ENCODE measurements at places on chromosomes 12 and 14.
A peak's percentile ranks its signal among the peaks of the same experiment; 100 is the strongest.

- DNase-seq = no peak
Measured at GRCh38 chr12:60169904-60170303, 574.1 kb downstream of the SLC16A7 start.

DNA sequence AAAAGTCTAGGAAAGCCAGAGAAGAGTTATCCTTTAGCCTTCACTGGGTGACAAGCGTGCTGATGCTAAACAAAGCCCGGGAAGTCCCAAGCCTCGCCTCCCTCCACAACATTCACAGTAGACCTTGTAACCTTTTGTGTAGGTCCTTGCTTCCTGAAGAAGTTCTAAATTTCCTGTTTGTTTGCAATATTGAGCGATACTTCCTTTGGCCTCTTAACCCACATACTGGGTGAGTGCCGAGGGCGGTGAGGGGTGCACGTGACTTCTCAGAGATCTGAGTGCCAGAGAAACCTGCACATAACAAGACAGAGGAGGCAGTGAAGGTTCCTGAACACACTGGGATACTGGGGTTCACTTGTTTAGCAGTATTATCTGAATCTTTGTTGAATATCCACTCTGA is 134.3 kb downstream of the PLXNC1 start:
- DNase-seq = no peak

DNA sequence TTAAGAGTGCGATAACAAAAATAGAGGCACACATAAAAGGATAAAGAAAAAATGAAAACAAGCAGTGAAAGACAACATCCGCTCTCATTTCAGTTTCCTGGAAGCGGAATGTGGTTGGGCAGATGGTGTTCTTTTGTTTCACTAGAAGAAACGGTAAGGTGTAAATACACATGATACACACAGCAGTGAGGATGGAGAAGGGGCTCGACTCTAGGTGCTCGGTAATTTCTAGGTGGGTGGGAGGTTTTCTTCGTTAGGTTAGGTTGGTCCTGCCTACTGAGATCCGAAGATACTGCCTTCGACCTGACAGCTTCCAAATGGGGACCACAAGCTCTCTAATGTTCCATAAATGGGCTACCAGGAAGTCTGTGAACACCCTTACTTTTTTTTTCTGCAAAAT is 1082.5 kb downstream of the BCL11B start:
- no peak for DNase-seq

DNA sequence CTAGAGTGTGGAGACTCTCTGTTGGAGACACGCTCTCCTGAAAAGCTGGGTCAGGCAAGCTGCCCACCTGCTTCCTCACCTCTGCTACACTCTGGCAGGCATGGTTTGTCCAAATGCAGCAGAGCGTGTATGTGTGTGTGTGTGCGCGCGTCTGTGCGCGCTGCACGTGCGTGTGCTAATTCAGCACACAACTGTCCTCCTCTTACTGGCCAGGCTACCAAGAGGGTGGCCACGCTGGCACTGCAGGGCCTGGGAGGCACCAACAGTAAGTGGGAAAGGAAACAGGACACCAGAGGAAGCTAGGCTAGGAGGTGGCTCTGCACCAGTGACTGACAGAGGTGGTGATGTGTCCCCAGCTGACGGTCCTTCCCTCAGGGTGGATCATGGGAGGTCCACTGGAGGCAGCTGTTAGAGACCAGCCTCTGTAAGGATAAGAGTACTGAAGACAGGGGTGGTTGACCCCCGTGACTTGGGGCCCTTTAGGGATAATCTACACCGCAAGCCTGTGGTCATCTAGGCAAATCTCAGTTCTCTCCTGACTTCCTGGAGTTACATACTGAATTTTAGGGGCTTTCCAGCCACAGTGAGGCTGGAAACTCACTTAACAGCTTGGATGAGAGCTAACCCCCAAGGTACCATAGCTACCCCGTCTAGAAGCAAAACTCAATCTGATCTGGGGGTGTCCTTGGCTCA is 15.6 kb upstream of the TFCP2 start:
- no peak for DNase-seq

DNA sequence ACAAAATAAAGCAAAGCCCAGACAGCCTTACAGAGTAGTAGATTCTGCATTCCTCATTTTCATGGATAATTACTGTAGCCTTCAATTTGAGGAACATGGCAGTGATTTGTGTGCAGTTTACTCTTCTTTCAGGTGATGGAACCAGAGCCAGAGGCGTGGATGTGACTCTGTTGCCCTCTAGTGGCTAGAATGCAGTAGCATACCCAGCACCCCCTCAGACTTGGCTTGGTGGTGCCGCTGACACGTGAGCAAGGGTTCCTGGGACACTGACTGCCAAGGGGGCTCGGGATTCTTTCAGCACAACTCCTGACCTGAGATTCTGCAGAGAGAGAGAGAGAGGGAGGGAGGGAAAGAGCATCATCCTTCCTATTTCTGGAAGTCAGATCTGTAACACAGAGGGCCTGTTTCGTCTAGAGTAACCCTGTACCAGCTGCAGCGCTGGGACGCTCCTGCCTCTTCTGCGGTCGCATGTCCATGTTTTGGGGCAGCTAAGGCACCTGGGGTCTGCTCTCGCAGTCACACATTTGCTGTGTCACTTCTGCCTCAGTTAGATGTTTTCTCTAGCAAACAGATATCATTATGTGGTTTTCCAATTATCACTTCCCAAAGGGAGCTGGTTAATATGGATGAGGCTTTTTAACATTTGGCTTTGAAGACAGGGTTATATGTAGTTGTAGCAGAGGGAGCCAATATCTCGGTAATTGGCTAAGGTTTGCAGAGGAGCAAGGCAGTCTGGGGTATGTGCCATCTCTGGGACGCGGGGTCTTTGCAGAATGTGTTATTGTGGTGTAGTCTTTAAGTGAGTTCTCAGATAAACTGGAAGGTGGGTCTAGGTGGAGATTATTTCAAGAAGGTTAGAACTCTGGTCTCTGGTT is 428.1 kb downstream of the NRXN3 start:
- peak; percentile 68 for DNase-seq

DNA sequence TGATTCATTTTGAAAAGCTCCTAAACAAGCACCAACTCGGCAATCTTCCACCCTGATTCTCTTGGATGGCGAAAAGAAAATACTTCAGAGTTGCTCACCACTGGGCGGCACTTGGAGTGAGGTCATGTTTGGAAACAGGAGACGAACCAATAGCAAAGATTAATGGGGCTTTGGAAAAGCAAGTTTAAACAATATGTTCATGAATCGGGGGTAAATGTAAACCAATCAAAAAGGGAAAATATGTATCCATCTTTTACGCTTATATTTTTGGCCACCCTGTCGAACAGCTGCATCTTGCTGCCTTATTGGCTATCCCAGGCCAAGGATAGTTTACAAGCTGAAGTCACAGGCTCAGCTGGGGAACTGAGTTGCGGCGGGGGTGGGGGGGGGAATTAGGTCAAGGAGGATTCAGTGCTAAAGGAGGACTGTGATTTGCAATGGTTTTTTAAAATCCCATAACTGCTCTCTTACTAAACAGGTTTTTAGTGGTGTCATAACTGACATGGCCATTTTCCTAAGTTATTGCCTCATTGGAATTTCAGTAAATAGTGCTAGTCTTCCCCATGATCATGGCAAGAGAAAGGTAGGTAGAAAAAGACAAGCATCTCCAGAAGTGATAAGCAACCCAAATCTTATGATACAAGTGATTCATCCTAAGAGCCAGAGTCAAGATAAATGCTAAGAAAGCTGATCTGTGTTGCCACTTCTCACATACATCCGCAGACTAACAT is 210.6 kb downstream of the PHLDA1 start:
- no peak for DNase-seq

DNA sequence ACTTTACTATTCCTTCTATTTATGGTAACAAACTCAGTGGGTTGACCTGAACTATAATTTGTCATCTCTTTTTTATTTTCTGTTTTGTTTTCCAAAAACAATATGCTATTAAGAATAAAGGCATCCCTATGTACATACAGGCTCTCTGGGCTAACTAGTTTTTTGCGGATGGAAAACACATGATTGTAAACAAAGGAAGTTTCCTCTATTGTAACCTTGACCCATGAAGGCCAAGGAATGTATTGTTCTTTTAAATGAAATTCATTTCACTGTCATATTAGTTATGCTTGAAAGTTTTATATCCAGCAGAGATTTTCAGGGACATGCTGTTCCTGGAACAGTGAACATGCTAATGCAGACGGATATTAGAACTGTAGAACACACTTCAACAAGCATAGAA is 705.0 kb upstream of the SEL1L start:
- no peak for DNase-seq

- DNase-seq = no peak
Measured at GRCh38 chr14:95901054-95901453, 24.4 kb downstream of the TUNAR start.

DNA sequence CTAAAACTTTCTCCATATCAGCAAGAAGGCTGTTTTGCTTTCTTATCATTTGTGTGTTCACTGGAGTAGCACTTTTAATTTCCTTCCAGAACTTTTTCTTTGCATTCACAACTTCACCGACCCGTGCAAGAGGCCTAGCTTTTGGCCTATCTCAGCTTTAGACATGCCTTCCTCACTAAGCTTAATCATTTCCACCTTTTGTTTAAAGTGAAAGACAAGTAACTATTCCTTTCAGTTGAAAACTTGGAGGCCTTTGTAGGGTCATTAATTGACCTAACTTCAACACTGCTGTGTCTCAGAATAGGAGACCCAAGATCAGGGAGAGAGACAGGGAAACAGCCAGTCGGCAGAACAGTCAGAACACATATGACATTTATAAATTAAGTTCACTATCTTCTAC is 39.3 kb downstream of the BBS10 start:
- no peak for DNase-seq
